ENCODE measurements at places on chromosomes 16 and 17.

DNA sequence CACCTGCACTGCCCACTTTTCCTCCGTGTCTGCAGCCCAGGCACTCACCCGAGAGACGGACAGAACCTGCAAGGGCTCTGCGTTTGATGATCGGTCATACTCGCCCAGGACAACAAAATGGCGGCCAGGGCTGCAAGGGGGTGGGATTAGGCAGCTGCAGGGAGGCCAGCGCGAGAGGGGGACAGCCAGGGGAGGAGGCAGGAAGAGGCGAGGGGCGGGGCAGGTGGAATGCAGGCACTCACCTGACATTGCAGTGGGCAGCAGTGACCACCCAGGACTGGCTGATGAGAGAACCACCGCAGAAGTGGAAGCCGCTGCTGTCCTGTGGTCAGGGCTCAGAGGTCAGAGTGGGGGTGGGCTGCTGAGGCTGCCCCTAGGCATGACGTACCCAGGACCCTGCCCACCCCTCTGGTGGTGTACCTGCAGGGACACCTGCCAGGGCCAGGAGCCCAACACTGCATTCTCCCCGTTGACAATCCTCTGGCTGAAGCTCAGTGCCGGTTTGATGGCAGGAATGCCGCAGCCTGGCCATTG is 917 bp downstream of the CTRL start:
- DNase-seq = no peak

- DNase-seq = no peak
These were observed 27.4 kb downstream of the MYH3 start for GRCh38 chr17:10629706-10630105.

GRCh38 chr17:77140878-77141767 is at the start of gene SEC14L1:
Gene SEC14L1 (plus strand): TSS chr17:77140969. CDS start chr17:77143597, 2,628 bp downstream.
- peak; percentile 52 for DNase-seq

GRCh38 chr17:55350825-55351205 is 70.8 kb downstream of the MMD start:
- DNase-seq = no peak

DNA sequence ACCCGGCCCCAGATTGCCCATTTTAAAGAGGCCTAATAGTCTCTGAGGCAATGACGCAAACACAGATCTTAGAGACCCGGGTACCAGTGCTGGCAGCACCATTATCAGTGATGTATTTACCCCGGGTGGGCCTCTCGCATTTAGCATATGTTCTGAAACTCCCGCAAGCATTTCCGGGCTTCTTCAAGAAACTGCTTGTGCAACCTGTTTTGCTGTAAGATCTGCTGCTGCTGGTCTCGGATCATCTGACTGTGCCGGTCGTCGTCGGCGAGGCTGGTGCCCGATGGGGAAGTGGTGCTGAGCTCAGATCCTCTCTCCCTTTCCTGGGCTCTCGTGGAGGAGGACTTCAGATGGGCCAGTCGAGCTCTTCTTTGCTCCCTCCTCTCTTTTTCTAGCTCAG is 12.5 kb downstream of the CEP295NL start:
- DNase-seq = no peak

DNA sequence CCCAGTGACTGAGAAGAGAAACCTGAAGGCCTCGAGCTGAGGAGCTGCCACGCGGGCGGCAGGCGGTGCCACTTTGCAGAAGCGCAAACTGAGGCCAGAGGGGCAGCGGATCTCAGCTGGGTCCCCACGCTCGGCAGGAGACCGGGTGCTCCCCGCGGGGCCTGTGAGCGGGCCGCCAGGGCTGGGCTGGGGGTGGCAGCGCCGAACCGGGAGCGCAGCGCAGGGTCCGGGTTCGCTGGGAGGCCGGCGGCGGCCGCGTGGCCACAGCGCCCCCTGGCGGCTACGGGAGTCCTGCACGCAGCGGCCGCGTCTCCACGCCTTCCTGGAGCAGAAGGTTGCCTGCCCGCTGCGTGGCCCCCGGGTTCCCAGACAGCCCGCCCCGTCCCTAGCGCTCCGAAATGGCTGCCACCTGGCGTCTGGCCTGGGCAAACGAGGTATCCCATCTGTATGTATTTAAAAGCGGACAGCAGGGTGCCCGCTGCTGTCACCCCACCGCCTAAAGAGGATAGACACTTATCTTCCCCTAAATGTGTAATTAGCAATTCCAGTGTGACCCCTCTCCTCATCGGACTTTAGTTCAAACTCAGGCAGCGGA is 96.1 kb upstream of the CDH5 start:
- peak; percentile 70 for DNase-seq

DNA sequence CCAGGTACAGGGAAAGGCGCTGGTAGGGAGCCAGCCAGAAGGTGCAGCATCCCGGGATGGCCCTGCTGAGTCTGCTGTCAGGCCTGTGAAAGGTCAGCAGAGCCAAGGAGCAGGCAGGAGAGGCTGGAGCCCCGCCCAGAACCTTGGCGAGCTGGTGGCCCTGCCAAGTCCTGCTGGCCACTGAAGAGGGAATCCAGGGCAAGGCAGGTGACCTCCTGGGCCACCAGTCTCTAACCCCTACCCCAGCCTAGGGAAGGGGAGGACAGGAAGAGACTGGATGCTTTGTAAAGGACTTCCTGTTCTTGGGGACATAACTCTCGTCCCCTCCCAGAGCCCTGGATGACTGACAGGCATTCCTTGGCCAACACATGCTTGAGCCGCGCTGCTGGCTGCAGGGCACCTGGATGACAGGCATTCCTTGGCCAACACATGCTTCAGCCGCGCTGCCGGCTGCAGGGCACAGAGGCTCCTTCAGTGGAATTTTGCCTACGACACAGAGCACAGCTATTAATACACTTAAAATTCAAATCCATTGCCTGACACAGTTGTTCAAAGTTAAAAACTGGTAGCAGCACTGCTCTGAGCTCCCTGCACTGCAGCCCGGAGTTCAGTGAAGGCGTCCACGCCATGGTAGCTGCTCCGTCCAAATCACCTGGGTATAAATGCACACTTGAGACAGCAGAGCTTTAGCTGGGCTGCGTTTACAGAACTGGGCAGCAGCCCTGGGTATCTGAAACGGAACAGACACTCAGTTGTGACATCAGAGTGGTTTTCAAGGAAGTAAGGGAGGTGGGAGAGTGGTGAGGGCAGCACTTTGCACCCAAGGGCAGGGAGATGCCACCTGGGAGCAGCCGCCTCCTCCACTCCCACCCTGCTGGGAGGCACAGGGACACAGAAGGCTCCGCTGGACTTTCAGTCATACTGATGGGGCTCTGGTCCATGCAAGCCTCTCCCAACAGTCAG is 2.0 kb upstream of the BRICD5 start:
- DNase-seq = peak; percentile 43

DNA sequence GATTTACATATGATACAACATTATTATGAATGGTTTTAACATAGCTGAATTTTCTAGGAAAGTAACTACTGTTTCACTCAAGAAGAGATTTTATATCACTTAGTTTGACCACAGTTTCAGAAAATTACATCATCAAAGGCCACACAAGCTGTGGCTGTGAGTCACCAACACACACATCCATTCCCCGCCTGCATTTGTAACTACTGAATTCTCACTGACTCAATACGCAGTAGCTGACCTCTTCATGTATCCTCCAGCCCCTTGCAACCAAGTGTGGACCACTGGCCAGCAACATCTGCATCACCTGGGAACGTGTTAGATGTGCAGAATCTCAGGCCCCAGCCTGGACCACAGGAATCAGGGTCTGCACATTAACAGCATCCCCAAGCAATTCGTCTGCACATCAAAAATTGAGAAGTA is 197.6 kb downstream of the XYLT1 start:
- DNase-seq = no peak

- no peak for DNase-seq
These were observed 123.9 kb downstream of the KCNJ12 start for GRCh38 chr17:21500064-21500463.

DNA sequence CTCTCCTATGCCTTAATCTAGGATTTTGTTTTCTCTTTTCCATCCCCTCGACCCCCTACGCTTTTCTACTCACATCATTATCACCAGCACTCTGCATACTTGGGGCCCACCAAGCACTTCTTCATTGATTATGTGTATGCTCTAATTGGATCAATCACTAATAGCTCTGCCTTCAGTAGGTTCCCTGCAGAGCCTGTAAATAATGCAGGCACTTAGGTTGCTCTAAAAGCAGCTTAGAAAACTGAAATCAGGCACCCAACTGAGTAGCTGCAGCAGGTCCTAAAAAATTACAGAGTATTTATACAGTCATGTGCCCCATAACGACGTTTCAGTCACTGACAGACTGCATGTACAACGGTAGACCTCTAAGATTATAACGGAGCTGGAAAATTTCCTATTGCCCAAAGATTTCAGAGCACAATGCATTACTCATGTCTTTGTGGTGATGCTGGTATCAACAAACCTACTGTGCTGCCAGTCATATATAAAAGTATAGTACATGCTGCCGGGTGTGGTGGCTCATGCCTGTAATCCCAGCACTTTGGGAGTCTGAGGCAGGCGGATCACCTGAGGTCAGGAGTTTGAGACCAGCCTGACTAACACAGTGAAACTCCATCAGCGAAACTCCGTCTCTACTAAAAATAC is 280.4 kb downstream of the HS3ST3B1 start:
- DNase-seq = no peak

GRCh38 chr17:40321961-40322357 is 13.0 kb downstream of the RARA start:
- no peak for DNase-seq

GRCh38 chr17:59527325-59527917 is 38.0 kb upstream of the DHX40 start:
- no peak for DNase-seq

All from KBM-7 (cell line).